ENCODE measurements at places on chromosomes 11 and 22.
A peak's percentile ranks its signal among the peaks of the same experiment; 100 is the strongest.

DNA sequence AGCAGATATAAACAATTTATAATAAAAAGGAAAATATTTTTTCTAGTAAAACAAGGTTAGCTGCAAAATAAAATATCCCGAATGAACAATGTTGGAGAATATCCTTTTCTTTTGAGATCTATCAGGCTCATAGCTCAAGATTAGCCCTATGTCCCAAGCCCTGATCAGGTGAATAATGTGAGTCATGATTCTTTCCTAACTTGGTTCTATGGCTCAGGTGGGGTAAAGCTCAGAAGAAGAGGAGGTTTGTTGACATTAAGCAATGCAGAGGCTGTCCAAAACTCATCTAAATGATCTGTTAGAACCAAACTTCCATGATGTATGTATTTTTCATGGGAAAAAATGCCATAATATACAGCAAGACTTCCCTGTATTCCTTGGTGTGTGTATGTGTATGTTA, 86.1 kb downstream of the TRIM44 start:
- DNase-seq = no peak

DNA sequence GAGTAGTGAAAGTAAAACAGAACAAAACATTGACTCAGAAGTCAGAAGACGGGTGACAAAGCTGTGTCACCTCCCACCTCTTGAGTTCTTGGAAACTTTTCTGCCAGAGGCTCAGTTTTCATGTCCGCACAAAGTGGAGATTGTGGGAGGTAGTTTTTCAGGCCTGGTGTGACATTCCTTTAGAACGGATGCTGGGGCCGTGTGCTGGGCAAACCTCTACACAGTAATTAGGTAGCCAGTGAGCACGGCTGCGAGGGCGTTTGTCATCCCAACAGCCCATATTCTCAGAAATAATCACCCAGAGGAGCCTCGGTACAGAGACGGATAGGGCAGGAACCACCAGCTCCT, 1054.4 kb downstream of the TBC1D22A start:
- no peak for DNase-seq

- no peak for DNase-seq
Measured at GRCh38 chr11:111539426-111540113, 950 bp upstream of the LAYN start.

DNA sequence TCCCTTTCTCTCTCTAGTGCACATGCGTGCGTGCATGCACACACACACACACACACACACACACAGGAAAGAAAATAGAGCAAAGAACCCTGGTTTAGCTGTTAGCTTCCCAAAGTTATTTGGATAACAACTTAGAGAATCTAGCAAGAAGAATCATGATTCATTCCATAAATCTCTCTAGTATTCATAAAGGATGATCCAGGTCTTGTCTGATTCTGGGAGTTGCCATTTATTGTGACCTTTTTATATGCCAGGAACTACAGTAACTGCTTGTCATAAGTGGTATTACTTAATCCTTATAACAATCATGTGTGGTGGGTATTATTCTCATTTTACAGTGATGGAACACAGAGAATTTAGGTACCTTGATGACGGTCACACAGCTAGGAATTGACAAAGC, 141.5 kb upstream of the MTMR2 start:
- no peak for DNase-seq

GRCh38 chr11:35549787-35550186, 24.4 kb upstream of the PAMR1 start:
- DNase-seq = peak; percentile 79

GRCh38 chr11:36383195-36383594, 87.1 kb downstream of the PRR5L start:
- DNase-seq = no peak

GRCh38 chr22:44455963-44456358, 42.1 kb downstream of the RTL6 start:
- DNase-seq = no peak

DNA sequence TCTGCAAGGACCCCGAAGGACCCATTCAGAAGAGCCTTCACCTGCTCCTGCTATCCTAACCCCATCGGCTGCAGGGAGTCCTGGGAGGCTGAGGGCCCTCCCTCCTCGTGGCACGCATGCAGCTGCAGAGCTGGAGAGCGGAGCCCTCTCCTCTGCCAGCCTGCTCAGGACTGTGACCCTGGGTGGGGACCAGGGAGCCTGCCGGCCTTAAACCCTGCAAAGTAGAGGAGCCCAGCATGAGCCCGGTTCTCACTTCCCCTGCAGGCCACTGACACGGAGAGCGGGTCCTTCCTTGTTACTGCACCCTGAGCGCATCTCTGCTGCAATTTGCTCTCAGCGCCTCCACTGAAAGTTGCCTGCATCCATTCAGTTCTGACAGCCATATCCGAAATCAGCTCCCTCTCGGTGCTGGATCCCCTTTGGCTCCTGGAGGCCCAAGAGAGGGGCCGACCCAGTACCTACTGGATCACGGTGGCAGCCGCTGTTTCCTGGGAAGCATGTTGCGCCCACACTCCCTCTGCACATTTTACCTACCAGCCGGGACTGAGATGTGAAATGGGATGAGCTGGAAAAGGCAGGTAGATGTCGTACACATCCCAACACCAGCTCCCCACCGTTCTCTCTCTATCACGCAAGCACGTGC, 312.1 kb downstream of the NTM start:
- no peak for DNase-seq

Data from HFF-Myc (cell line).